Midbrain (tissue), 1 donor: ENCODE measurements at places on chromosomes 6 and 20.
A peak's percentile ranks its signal among the peaks of the same experiment; 100 is the strongest.

DNA sequence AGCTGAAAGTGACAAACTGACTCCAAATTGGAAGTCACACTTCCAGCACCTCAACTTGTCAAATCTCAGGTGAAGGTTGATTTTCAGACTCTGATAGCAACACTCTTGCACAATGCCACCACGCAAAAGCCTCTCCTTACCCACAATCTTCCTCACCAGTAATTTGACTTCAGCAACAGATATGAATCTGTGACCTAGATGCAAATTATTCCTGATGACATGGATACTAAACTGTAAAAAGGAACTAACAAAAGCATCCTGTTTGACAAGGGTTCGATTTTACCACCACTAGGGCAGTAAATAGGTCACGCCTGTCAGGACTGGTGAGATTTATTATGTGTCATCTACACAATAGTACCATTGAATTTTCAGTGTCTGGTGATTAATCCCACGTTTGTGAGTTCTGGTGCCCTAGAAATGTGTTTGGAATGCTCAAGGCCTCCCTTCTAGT, 134.4 kb upstream of the COL21A1 start:
- DNase-seq, result no peak

- no peak for DNase-seq
Observed at GRCh38 chr6:75752365-75752764, 3.3 kb downstream of the MYO6 start.

- no peak for DNase-seq
Observed at GRCh38 chr6:45044086-45044485, 284.0 kb upstream of the RUNX2 start.

DNA sequence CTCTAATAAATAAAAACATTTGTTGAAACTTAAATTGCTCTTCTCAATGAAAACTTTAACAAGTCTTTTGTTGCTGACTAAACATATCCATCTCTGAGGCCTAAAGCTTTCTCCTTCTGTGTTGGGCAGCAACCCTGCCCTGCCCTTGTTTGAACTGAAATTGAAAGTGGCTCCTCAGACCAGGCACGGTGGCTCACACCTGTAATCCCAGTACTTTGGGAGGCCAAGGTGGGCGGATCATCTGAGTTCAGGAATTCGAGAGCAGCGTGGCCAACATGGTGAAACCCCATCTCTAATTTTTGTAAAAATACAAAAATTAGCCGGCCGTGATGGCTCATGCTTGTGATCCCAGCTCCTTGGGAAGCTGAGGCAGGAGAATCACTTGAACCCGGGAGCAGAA, 29.2 kb upstream of the GNRH2 start:
- no peak for DNase-seq

DNA sequence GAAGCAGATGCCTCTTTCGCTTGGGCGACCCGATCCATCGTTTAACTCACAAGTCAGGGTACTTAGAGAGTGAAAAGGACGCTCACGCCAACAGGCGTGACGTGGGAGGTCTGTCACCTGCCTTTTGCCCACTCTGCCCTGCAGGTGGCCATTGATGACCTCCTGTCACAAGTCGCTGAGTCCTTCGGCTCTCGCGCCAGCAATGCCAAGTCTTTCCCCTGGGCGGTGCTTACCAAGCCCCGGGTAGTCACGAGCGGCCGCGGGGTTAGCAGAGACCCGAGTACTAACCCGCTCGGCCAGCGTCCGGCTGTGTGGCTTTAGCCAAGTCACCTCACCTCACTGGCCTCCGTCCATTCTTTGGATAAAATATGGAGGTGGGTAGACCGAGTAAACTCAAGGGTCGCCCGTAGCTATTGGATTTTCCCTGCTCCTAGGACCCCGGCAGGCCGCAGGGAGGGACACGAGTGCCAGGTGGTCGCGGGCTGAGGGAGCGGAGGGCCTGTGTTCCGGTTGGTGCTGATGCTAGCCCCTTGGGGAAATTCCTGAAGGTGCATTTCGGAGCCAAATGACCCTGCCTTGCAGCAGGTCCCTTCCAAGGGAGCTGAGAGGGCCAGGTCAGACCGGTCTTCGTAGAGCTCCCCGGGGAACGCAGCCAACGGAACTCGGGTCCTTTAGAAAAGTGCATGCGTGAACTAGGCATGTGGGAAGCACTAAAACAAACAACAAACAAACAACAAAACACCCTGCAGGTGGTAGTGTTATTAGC, 668 bp downstream of the PKIB start:
- DNase-seq, result peak; percentile 4

- DNase-seq, result no peak
Observed at GRCh38 chr20:62897666-62898065, 28.6 kb downstream of the DIDO1 start.

DNA sequence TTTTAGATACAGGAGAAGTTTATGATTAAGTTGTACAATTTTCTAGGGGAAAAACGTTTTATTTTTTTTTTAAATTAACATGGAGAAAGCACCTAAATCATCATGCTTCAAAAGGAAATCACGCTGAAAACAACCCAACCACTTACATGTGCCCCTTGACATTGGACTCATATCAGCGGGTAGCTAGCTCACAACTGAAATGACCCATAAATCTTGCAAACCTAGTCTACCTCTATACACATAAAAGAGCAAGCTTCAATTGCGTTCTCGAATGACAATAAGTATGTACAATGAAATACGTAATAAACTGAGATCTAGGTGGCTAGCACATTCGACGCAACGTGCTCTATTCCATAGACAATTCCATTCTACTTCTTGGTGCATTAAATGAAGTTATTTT, 722.9 kb upstream of the AGPAT4 start:
- DNase-seq, result no peak

DNA sequence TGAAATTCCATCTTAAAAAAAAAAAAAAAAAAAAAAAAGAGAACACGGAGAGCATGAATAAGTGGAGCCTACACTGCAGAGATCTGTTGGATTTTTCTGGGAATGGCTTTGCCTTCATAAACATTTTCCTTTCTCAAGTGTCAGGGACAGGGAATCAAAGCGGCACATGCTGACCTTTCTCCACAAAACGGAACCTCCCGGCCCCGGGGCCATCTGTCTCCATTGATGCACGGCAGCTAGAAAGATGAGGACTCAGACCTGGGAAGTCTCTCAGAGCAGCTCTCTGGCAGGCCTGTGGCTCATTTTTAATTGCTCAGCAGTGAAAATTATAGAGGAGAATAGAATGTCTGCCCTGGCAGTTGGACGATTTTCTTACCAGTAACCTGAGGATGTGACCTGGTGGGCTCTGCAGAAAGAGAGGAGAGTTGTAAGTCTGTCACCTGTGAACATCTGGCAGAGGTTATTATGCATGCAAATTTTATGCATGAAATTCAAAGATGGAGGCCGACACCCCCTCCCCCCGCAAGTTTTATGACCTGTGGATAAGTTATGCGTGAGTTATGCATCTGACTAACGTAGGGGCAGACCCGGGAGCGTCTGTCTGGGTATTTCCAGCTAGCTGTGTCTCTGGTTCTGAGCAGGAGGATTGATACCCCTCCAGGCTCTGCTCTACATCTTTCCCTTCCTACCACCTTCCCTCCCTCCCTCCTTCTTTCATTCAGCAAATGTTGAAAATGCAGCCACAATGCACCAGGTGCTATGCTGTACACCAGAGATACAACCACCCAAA, 352.5 kb downstream of the CDH26 start:
- DNase-seq, result no peak

DNA sequence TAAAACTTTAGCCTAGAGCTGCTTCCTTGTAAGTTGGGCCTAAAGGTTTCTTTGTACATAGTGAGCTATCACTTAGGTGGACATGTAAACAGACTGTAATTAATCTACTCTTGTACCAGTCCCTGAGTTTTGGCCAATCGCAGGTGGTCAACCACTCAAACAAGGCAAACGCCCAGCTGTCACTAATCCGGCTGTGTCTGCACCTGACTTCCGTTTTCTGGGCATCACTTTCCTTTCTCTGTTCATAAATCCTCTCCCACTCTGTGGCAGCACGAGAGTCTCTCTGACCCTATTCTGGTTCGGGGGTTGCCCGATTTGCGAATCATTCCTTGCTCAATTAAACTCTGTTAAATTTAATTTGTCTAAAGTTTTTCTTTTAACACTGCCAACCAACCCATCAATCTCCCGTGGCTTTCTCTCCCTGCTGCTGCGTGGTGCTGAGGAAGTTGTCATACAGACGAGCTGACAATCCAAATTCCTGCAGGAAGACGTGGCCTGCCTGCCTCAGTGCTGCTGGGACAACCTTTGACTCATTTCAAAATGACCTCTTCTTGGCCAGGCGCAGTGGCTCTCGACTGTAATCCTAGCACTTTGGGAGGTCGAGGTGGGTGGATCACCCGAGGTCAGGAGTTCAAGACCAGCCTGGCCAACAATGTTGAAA, 206.3 kb downstream of the QKI start:
- DNase-seq, result no peak
